ENCODE measurements at places on chromosomes 13 and 19. TPM values are rescaled to one million over a fixed set of nuclear protein-coding genes. Genes with fewer than 3 reads are reported as not detected.

- no peak overlapping the region for H3K4me3 ChIP-seq
- no peak for DNase-seq
- H3K27ac ChIP-seq: no peak overlapping the region
- H3K4me1 ChIP-seq: peaks cover 22% of the 10 kb centered on the region
- no peaks in the 10 kb centered on the region for H3K36me3 ChIP-seq
- H3K27me3 ChIP-seq: no peaks in the 10 kb centered on the region
Measured at GRCh38 chr13:105956921-105957320, 578.5 kb downstream of the EFNB2 start.

GRCh38 chr19:56137405-56137804, 3.7 kb upstream of the ZNF444 start:
- peaks cover 27% of the 10 kb centered on the region for H3K4me1 ChIP-seq
- no peaks in the 10 kb centered on the region for H3K27me3 ChIP-seq
- H3K27ac ChIP-seq: no peak overlapping the region
- H3K36me3 ChIP-seq: no peaks in the 10 kb centered on the region
- DNase-seq: no peak

GRCh38 chr13:19601749-19602725, 31.4 kb upstream of the MPHOSPH8 start:
- no peak overlapping the region for H3K27ac ChIP-seq
- H3K4me3 ChIP-seq: peak overlapping the region; percentile 73
- peaks cover 6% of the 10 kb centered on the region for H3K27me3 ChIP-seq

DNA sequence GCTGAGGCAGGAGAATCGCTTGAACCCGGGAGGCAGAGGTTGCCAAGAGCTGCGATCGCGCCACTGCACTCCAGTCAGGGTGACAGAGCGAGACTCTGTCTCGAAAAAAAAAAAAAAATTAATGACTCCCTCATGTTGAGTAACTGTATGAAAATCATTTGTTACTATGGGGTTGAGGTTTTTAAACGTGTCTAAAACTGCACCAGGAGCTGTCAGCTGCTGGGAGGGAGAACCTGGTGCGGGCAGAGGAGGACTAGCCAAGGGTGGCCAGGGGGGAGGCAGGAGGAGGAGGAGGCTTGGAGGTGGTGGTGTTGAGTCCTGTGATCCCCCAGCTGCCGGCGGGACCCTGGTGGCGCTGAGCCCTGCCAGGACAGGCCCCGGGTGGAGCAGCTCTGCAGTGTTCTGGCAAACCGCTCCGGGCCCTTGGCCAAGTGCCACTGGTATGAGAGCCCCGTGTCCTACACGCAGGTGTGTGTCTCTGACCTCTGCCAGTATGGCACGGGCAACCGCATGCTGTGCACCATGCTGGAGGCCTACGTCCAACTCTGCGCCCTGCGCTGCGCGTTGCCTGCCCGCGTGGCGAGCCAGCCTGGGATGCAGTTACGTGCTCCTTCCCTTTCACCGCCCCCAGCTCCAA, 17.1 kb upstream of the FXYD3 start:
- peaks cover 6% of the 10 kb centered on the region for H3K27me3 ChIP-seq
- no peak overlapping the region for H3K27ac ChIP-seq
- no peak overlapping the region for H3K4me3 ChIP-seq

GRCh38 chr13:71618159-71618558, 248.8 kb downstream of the DACH1 start:
- no peaks in the 10 kb centered on the region for H3K27me3 ChIP-seq
- H3K27ac ChIP-seq: no peak overlapping the region
- no peaks in the 10 kb centered on the region for H3K36me3 ChIP-seq

DNA sequence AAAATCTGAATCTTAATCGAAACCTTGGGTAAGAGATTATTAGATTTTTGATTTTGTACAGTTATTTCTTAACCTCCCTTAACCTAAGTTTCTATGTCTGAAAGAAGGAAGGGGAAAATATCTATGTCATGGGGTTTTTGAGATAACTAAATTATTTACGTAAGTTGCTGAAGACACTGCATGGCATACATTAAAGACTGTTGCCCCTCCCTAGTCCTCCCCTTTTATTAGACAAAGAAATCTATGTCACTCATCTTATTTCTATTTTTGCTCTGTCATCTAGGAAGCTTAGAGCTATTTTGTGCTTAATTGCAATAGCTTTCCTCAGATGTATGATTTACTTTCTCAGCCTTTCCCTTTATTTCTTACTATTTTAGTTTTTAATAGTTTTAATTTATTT, 15.0 kb downstream of the COG6 start:
- no peak overlapping the region for H3K4me3 ChIP-seq
- H3K27me3 ChIP-seq: no peaks in the 10 kb centered on the region
- peaks cover 14% of the 10 kb centered on the region for H3K36me3 ChIP-seq

DNA sequence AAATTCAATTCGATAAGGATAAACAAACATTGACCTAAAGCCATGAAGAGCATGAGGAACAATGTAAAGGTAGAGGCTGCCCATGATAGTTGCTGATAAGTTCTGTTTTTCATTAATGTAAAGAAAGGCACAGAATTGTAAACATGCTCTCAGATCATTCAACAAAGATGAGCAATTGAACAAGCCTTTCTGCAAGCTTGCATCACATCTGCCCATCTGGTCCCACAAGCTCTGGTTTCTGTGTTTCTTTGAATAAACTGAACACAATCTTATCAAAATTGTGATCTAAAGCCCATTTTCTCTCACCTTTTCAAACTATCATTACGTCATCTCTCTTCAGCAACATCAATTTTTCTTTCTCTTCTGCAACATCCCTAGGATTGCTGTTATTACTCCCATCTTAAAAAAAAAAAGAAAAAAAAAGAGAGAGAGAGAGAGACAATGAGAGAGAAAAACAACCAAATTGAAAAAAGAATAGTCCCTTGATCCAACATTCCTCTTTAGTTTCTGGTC, 487.2 kb upstream of the GPC6 start:
- peaks cover 10% of the 10 kb centered on the region for H3K27me3 ChIP-seq
- no peak for DNase-seq
- peaks cover 2% of the 10 kb centered on the region for H3K36me3 ChIP-seq
- H3K4me3 ChIP-seq: no peak overlapping the region

DNA sequence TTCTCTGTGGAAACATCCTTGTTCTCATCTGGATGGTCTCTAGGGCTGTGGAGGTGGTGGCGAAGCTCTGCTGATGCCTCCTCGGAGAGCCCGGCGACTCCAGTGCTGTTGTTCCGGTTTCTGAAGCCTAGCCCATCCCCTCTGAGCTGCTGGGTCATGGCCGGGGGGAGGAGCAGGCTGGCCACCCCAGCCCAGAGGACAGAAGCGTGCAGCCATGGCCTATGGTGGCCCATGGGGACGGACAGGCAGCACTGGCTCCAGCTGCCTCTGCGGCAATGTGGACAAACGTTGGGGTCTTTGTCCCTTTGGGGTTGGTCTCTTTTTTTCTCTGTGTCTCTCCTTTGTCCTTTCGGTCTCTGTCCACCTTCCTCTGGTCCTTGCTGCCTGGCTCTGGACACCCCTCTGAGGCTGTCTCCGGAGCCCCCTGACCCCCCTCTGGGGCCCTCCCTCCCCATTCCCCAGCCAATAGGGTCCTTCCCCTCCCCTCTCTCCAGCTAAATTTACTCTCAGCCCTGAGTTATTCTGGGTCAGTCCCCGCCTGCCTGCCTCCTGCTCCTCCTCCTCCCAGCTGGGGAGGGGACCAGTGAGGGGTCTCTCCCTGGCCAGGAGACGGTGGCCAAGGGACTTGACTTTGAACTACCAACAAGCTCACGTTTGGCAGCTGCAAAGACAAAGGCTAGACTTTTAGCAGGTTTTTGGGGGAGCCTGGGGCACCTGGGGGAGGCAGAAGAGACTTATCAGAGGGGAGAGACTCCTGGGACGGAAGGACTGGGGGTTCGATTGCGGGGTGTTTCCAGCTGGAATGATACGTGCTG, at the start of gene HRC:
TSS of gene HRC (minus strand) at position 392 of the 815 bp plus-strand sequence. CDS start at position 233, 159 bp downstream.
- peak within 1 kb of the TSS; percentile 2 for H3K4me3 ChIP-seq
- DNase-seq: no peak
- peaks cover 2% of the 10 kb centered on the region for H3K36me3 ChIP-seq
- H3K27ac ChIP-seq: no peak within 1 kb of the TSS
- H3K27me3 ChIP-seq: peaks cover 2% of the 10 kb centered on the region

DNA sequence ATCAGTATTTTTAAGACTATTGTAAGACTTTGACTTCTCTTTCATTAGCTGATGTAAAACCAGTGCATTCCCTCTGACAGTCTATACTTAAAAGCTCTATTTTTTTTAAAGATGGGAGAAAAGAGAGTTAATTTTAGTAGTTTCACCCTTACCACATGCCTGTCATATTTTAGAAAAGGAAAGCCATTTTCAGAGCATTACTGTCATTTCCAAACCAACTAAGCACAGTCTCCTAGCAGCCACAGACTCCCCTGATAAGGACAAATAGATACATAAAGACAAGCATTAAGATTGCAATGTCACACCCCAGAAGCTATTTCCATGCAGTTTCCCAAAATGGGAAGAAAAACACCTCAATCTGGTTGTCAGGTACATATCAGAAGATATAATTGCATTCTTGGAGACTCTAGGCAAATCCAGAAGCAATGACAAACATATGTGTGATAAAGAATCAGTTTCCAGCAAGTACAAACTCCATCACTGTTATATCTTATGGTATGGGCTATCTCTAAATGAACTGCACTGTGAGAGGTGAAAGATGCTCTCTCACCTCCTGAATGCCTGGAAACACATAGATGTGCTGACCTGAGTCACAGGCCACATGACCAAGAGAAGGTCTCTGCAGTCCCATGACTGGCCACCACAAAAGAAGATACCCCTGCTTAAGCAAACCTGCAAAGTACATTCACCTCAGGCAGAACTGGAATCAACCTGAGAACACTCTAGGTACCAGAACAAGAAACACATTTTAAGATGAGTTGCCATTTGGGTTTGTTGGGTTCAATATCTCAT, 303.3 kb downstream of the POU4F1 start:
- no peaks in the 10 kb centered on the region for H3K36me3 ChIP-seq
- no peak overlapping the region for H3K4me3 ChIP-seq
- no peak for DNase-seq
- no peak overlapping the region for H3K27ac ChIP-seq
- H3K27me3 ChIP-seq: peaks cover 3% of the 10 kb centered on the region

GRCh38 chr19:13267889-13268288, 117.7 kb downstream of the IER2 start:
- no peak overlapping the region for H3K4me3 ChIP-seq
- DNase-seq: no peak
- no peak overlapping the region for H3K27ac ChIP-seq
- H3K4me1 ChIP-seq: no peaks in the 10 kb centered on the region

- no peaks in the 10 kb centered on the region for H3K27me3 ChIP-seq
- DNase-seq: no peak
- peaks cover 33% of the 10 kb centered on the region for H3K4me1 ChIP-seq
- no peak overlapping the region for H3K27ac ChIP-seq
- H3K4me3 ChIP-seq: no peak overlapping the region
- H3K36me3 ChIP-seq: peaks cover 9% of the 10 kb centered on the region
Measured at GRCh38 chr19:17240062-17240752, 5.5 kb downstream of the NR2F6 start.

- H3K4me1 ChIP-seq: peaks cover 36% of the 10 kb centered on the region
- peak; percentile 90 for DNase-seq
- peaks cover 11% of the 10 kb centered on the region for H3K36me3 ChIP-seq
- H3K27me3 ChIP-seq: no peaks in the 10 kb centered on the region
- H3K27ac ChIP-seq: peak overlapping the region; percentile 100
Measured at GRCh38 chr19:12669270-12670158, 2.9 kb downstream of the WDR83 start.

DNA sequence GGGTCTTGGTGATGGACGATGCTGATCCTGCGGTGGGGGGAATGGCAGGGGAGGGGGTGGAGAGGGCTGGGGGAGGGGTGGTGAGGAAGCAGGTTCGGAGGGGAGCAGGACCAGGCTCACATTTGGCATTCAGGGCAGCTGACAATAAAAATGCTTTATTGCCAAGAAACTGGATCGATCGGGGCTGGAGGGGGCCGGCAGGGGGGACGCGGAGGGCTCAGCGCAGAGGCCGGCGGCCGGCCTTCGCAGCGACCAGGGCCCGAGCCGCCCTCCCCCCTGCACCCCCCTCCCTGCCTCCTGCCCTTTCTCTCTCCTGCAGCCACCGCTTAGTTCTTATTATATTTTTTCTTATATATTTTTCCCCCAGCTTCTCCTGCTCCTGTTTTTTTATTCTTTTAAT, 18.1 kb upstream of the POU2F2 start:
- H3K4me3 ChIP-seq: no peak overlapping the region
- H3K4me1 ChIP-seq: no peaks in the 10 kb centered on the region
- DNase-seq: no peak
- peaks cover 62% of the 10 kb centered on the region for H3K27me3 ChIP-seq
- no peaks in the 10 kb centered on the region for H3K36me3 ChIP-seq

DNA sequence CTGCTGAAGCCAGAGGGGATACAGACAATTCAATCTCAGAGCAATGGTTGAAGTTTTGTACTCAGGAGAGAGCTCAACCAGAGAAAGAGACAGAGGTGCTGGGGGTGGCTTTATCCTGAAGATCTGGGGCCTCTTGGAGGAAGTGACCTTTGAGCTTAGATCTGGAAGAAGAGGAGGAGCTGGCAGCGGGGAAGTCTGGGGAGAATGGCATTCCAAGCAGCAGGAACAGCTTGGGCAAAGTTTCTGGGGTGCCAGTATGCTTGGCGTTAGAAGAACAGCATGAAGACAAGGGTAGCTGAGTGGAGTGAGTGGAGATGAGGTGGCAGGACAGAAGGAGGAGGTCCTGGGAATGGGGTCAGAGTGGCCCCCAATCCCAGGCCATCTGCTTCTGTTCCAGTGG, 11.3 kb downstream of the MAST3 start:
- no peaks in the 10 kb centered on the region for H3K36me3 ChIP-seq
- H3K4me3 ChIP-seq: peak overlapping the region; percentile 53
- peaks cover 6% of the 10 kb centered on the region for H3K27me3 ChIP-seq
- peaks cover 20% of the 10 kb centered on the region for H3K4me1 ChIP-seq

GRCh38 chr19:19877724-19878123, 12.0 kb downstream of the ZNF253 start:
- H3K4me3 ChIP-seq: no peak overlapping the region
- DNase-seq: no peak
- H3K27ac ChIP-seq: no peak overlapping the region
- H3K36me3 ChIP-seq: peaks cover 74% of the 10 kb centered on the region

- H3K4me1 ChIP-seq: peaks cover 16% of the 10 kb centered on the region
- H3K27ac ChIP-seq: no peak overlapping the region
- H3K27me3 ChIP-seq: peaks cover 17% of the 10 kb centered on the region
- DNase-seq: no peak
Measured at GRCh38 chr13:110571896-110572777, 10.6 kb upstream of the RAB20 start.

- peaks cover 35% of the 10 kb centered on the region for H3K27me3 ChIP-seq
- H3K4me1 ChIP-seq: no peaks in the 10 kb centered on the region
- no peak for DNase-seq
- H3K36me3 ChIP-seq: no peaks in the 10 kb centered on the region
- H3K27ac ChIP-seq: no peak overlapping the region
Measured at GRCh38 chr13:78129823-78130222, 211.2 kb upstream of the EDNRB start.

Gene ZNF729
- not detected for total RNA-seq

Gene MYO1F
- total RNA-seq: 0.43 TPM

Gene ZNF681
- total RNA-seq: 1.4 TPM

Gene DACH1
- total RNA-seq: 0.34 TPM

Gene PRODH2
- total RNA-seq: not detected

Gene CLDN10
- total RNA-seq: not detected

Gene CCNE1
- total RNA-seq: 3.9 TPM

Gene KLF2
- 55.5 TPM for total RNA-seq
